Forelimb muscle (tissue), 1 donor: ENCODE measurements at places on chromosomes 7 and 10. TPM values are rescaled to one million over a fixed set of nuclear protein-coding genes. Genes with fewer than 3 reads are reported as not detected.

TSPAN33 gene
- 39.6 TPM for polyA plus RNA-seq

GRCh38 chr7:56256108-56256507 is 139.9 kb upstream of the NUPR2 start:
- no peak for DNase-seq

- DNase-seq = no peak
Observed at GRCh38 chr10:102585026-102585425, 59.3 kb upstream of the TRIM8 start.

SEMA3D gene
- 11.0 TPM for polyA plus RNA-seq

NEBL gene
- 0.96 TPM for polyA plus RNA-seq

- no peak for DNase-seq
Observed at GRCh38 chr10:3271354-3272115, 99.0 kb upstream of the PITRM1 start.

GRCh38 chr7:111043561-111043960 is 47.4 kb upstream of the LRRN3 start:
- DNase-seq = no peak

GRCh38 chr7:135815033-135815432 is 66.4 kb upstream of the FAM180A start:
- DNase-seq = no peak

- no peak for DNase-seq
Observed at GRCh38 chr7:3244241-3244814, 56.7 kb upstream of the SDK1 start.

GRCh38 chr10:14309593-14309992 is 21.1 kb downstream of the FRMD4A start:
- DNase-seq = no peak

AKR1C8 gene
- polyA plus RNA-seq = not detected

DNA sequence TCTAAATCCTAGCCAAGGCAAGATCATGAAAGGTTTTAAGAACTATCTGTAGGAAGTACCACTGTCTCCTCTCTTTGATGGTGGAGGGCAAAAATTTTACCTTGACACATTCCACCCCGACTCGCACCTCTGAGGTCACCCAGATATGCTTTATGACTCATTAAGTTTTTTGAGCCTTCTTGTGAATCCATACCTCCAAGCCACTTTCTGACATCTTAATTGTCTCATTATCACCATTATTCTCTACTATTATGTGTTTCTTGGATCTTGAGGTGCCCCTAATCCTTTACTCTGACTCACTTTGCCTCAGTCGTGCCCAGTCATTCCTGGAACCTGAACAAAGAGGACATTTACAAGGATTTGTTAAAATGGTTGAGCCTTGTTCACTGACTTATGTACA is 146.6 kb downstream of the RAPGEF5 start:
- no peak for DNase-seq

GRCh38 chr7:101633511-101633910 is 4.4 kb upstream of the MYL10 start:
- no peak for DNase-seq

DNA sequence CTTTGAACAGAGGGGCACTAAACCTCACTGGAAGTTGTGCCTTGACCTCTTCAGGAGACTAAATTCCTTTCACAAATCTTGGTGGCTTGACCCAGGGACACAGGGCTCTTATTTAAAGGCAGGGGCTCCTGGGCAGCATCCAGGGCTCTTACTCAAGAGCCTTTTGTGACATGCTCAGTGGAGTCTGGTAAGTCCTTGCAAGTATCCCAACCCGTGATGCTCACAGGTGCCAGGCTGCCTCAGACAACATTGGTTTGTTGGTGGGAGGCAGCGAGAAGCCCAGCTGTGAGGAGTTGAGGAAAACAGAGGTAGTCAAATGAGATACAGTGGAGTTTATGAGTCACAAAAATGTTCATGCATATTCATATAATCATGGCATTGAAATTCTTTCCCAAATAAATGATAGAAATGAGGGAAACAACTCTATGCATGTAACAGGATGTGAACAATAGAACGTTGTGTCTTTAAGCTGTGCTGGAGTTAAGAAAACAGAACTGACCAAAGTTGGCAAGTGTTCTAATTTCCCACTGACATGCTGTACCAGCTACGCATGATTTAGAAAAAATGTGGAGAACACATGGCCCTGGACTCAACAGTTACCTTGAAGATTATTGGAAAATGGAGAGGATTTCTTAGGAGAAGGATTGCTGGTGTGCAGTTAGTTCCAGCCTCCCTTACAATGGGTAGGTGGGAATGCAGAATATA is 654.5 kb upstream of the COBL start:
- no peak for DNase-seq

- DNase-seq = no peak
Observed at GRCh38 chr10:128429321-128429720, 303.1 kb upstream of the MKI67 start.

HHEX gene
- 7.3 TPM for polyA plus RNA-seq

- no peak for DNase-seq
Observed at GRCh38 chr10:8054494-8055407, at the start of gene GATA3. Gene GATA3 (plus strand): TSS chr10:8054688. CDS start chr10:8055656, 968 bp downstream.

DNA sequence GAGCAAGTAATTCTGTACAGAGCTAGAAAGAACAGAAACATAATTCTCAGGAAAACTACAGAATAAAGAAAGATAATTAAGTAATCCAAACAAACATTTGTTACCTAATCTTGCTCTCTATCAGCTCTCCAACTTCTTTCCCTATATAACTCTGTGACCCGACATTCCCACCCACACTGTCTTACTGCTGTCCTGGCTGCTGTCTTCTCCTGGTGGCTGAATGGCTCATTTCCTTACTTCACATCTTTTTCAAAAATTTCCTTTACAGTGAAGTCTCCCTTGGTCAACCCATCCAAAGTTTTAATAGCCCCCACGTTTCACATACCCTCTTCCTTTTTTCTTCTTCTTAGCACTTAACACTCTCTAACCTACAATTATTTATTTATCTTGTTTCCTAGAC is 64.0 kb downstream of the HYCC1 start:
- DNase-seq = no peak

DNA sequence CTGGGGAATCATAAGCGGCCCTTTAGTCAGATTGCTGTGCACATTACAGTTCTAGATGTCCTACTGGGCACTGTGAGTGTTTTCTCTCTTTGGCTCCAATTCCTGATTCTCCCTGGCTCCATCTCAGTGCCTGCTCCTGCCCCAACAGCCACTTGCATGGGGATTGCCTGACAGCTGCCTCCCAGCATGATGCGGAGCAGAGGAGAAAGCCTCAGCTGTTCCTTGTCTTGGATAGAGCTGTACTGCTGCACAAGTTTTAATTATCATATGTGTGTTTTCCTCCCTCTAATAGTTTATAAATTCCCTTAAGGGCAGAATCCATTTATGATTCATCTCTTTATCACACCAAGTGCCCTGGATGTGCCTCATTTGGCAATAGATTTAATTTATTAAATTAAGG is 285.8 kb upstream of the COBL start:
- no peak for DNase-seq

- DNase-seq = no peak
Observed at GRCh38 chr10:60817398-60817805, 39.1 kb downstream of the CDK1 start.

- no peak for DNase-seq
Observed at GRCh38 chr7:142594078-142594477, 155.2 kb upstream of the PRSS1 start.

RELN gene
- polyA plus RNA-seq = 3.5 TPM

DNA sequence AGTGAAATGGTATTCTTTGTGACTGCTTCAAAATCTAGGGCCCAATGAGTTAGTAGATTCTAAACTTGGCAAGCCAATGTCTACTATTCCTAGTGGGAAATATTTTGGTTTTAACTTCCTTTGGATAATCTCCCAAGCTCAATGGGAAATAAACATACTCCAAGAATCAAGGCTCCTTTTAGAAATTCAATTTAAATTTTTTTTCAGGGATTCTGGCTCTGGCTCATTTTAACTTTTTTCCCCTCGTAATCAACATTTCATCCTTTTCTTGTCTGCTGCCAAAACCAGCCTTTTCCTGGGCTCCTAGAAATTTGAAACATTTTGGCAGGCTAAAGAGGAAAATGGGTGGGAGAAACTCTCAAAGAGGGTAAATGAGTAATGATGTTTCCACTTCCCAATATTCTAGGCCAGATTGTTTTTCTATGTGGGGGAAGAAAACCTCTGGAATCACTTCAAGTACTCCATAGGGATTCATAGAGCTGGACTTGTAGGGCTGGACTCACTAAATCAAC is 85.6 kb upstream of the AGR3 start:
- peak; percentile 67 for DNase-seq

HTR5A gene
- polyA plus RNA-seq = not detected

IQUB gene
- 0.47 TPM for polyA plus RNA-seq

- DNase-seq = no peak
Observed at GRCh38 chr10:88057720-88058119, 194.3 kb downstream of the PTEN start.

DNA sequence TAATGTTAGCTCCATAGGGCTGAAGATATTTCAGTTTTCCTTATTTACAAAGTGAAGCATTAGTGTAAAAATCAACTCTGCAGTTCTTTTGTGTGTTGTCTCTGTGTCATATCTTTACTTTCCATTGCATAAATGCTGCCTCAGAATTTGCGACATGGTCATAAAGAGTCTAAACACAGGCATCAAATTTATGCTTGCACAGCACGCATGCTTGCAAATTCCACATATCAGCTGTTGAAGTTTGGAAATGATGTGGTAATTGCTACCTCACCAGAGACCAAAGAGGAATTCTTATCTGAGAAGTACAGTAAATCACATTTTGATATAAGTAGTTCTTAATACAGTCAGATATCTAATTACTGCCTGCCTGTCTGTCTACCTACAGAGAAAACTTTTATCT is 348.2 kb upstream of the GRM3 start:
- DNase-seq = no peak

ESYT2 gene
- polyA plus RNA-seq = 32.5 TPM

DNA sequence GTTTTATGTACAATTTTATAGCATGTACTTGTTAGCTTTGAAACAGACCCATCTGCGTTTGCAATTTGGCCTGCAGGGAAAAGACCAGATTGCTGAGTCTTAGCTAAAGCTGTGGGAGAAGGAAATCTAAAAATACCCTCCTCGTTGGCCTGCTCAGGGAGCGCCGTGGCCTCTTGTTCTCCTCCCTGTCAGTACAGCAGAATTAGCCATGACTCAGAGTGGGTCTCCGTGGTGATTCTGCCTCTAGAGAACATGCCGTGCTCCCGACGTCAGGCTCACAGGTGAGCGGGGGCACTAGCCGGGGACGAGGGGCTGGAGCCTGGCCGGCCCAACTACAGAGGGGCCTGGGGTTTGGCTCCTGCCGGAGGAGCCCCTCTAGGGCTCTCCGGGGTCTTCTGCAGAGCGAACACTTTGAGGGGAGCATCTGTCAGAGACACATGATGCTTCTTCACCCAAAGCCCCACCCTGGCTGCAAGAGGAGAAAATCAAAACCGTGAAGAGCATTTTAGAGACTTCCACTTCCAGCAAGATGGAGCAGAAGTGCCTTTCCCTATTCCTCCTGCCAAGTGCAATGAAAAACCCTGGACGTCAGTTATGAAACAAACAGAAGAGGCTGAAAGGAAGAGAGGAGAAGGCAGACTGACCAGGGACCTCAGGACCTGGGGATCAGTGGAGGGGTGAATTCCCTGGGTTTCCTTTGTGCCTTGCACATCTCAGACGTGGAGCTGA is 98.9 kb downstream of the LHPP start:
- peak; percentile 60 for DNase-seq

NRAP gene
- 31.5 TPM for polyA plus RNA-seq

TDRD1 gene
- polyA plus RNA-seq = 0.13 TPM

CALML3 gene
- 0.09 TPM for polyA plus RNA-seq

GRCh38 chr7:100367676-100368613 is 5.3 kb upstream of the PILRA start:
- DNase-seq = no peak

DNA sequence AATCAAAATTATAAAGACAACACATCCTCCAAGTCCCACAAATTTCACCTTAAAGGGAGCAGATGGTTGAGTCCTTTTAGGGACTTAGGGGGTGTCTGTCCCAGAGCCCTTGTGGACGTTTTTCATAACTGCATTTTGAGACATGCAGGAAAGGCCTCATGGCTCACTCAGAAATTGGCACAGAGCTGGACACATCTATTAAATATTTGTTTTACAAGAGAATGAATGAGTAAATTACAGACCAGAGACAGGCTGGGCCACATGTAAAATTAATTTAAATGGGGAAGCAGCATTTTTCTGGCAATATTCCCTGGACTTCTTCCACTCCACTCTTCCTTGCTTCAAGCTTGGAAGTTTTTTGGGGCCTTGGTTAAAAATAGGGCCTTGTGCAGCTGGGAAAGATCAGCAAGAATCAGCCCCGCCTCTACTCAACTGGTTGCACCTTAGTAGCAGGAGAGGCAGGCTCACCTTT is 20.0 kb downstream of the LAMB1 start:
- DNase-seq = peak; percentile 91

TMEM26 gene
- 8.0 TPM for polyA plus RNA-seq

GRCh38 chr7:112423987-112424386 is 26.3 kb upstream of the IFRD1 start:
- no peak for DNase-seq

LEP gene
- not detected for polyA plus RNA-seq

DNA sequence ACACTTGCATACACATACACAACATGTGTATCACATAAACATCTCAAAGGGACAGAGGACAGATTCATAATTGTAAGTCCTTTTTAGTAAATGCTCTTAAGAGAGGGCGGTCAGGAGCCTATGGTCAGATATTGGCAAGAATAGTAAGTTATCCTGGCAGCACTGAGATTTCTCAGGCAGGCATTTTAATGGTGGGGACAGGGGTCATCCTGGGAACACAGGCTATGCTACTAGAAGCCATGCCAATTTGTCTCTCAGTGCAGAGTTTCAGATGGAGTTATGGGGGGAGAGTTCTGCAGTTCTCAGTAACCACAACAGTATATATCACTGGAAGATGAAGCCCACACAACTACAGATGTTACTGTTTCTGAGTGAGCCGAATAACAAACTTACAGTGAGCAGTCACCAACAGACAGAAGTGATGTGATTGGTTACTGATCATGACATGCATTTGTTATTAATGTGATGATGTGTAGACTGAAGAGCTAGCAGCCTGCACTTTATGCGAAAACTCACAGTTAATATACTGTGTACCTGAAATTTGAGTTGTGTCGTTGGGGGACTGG is 16.4 kb downstream of the ZNF487 start:
- DNase-seq = no peak

- DNase-seq = no peak
Observed at GRCh38 chr7:45328403-45328981, 170.9 kb downstream of the RAMP3 start.

- no peak for DNase-seq
Observed at GRCh38 chr10:90977855-90978486, 57.1 kb upstream of the ANKRD1 start.

DNA sequence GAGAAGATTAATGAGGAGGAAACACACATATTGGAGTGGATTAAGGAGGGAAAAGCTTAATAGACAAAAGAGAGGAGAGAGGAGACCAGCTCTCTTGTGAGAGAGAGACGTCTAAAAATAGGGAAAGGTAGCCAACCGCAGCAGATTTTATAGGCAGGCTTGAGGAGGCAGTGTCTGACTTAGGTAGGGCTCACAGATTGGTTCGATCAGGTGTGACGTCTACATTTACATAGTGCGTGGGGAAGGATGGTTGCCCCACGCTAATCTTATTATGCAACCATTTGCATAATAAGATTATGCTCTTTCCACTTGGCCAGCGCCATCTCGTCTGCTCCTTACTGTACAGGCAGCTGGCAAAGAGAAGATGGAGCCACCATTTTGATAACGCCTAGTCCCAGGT is 122.0 kb downstream of the MARCHF5 start:
- no peak for DNase-seq

ZNF679 gene
- polyA plus RNA-seq = not detected
